ENCODE measurements at places on chromosomes 5 and 9. TPM values are rescaled to one million over a fixed set of nuclear protein-coding genes. Genes with fewer than 3 reads are reported as not detected.

The PITX1 gene
- total RNA-seq: not detected

GRCh38 chr5:41735213-41735612 is 135.0 kb downstream of the OXCT1 start:
- H3K27me3 ChIP-seq: no peaks in the 10 kb centered on the region
- H3K27ac ChIP-seq: no peak overlapping the region
- H3K4me3 ChIP-seq: no peak overlapping the region
- no peaks in the 10 kb centered on the region for H3K4me1 ChIP-seq
- no peak for DNase-seq

The MLANA gene
- not detected for total RNA-seq

The PCDHGB7 gene
- total RNA-seq: not detected

DNA sequence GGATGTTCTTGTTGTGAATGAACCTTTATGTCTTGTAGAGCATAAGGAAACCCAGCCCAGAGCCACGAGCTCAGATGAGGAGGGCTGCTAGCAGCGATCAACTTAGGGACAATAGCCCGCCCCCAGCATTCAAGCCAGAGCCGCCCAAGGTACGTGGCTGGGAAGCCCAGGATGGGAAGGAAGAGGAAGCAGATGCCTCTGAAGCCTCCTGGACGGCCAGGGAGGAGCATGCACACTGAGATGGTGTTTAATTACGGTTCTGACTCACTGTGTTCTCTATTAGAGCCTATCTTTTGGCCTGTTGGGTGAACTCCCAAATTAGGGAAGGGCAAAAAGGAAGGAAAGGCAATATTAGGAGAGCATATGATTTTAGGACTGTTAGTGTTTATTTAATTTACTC is 75.3 kb downstream of the TJP2 start:
- no peaks in the 10 kb centered on the region for H3K27me3 ChIP-seq
- no peaks in the 10 kb centered on the region for H3K4me1 ChIP-seq
- no peak overlapping the region for H3K27ac ChIP-seq
- no peaks in the 10 kb centered on the region for H3K36me3 ChIP-seq
- H3K4me3 ChIP-seq: no peak overlapping the region
- DNase-seq: no peak

GRCh38 chr9:136567651-136568287 is 21.9 kb upstream of the NOTCH1 start:
- no peaks in the 10 kb centered on the region for H3K36me3 ChIP-seq
- DNase-seq: no peak
- H3K27me3 ChIP-seq: no peaks in the 10 kb centered on the region
